ENCODE measurements at places on chromosomes 2 and 18.

- no peak for DNase-seq
These were observed 72.5 kb downstream of the GNAL start for GRCh38 chr18:11761553-11761952.

- no peak for DNase-seq
These were observed 38.8 kb downstream of the EPHA4 start for GRCh38 chr2:221533299-221533698.

DNA sequence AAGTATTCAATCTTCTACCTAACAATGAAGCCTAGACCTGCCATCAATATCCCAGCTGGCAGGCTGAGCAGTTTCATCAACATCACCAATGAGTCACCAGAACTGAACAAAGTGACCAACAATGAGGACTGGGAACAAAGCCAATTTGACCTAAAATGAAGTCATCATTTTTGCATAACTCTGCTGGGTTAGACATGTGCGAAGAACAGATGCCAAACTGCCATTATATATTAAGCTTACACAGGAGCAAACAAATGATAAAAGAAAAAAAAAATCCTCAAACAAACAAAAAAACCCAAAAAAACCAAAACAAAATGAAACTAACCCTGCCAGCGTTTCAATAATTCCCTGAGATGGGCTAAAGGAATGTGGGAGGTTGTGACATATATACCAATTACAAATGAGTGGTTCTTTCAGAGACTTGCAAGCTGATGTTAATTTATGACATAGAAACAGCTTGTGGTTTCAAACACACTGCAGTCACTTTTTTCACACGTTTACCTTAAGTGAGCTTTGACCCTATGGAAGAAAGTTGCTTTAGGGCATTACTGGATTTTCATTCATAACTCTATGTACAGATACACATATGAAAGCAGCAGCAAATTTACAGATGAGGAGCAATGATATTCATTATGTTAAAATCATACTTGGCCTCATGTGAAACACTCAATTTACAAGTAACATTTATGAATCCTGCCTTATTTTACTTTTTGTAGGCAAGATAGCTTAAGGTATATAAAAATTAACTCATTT is 56.9 kb upstream of the CCDC141 start:
- DNase-seq: no peak

GRCh38 chr2:237967463-237967951 is 693 bp downstream of the UBE2F start:
- no peak for DNase-seq

DNA sequence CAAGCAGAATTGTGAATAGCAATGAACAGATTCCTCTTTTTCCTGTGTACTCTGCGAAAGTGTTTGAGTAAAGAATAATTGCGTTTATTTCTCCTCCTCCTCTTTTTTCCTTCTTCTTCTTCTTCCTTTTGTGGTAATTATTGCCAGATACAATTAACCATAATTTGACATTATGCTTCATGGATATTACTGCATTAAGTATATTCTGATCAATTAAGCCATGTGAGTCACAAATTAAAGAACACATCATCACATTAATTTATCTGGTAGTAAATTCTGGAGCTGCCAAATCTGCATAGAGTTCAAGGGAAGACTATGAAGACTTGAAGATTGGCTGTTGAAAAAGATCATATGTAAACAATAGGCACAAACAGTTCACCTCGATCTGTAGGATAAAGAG is 72.9 kb upstream of the TFPI start:
- DNase-seq: no peak

DNA sequence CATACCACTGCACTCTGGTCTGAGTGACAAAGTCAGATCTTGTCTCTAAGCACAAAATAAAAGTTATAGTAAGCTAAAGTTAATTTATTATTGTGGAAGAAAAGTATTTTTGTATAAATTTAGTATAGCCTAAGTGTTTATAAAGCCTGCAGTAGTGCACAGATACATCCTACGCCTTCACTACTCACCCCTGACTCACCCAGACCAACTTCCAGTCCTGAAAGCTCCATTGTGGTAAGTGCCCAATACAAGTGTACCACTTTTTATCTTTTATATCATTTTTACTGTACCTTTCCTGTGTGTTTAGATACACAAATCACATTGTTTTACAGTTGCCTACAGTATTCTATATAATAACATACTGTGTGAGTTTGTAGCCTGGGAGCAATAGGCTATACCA is 57.5 kb downstream of the UBE2E3 start:
- no peak for DNase-seq

DNA sequence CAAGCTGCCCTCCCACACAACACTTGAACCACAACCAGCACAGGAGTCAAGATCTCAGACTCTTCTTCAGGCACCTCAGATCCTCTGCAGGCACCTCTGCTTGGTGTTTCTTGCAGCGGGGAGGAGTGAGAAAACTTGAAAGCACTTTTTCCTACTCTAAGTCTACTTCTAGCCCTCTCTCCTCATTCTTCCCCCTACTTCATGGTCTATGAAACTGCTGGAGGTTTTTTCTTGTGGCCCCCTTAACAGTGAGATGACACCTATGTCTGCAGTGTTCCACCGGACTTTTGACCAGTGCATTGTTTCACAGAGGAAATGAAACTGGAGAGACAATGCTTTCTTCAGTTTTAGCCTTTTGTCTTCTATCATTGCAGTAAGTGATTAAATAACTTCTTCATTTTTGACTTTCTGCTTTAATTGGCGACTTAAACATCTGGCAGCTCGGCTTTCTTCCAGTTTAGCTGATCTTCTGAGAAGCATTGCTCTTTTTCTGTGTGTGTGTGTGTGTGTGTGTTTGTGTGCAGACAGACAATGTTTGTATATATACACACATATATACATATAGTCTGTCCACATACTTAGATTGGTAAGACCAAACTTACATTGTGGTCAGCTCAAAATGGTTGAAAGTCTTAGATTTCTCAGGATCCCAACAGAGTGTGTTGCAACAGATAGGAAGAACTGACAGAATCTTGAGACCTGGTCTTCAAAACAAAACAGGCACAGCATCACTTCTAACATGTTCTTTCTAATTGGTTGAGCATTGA is 1474.0 kb upstream of the TMEFF2 start:
- no peak for DNase-seq

GRCh38 chr2:102434655-102435381 is 11.9 kb downstream of the IL18RAP start:
- no peak for DNase-seq

DNA sequence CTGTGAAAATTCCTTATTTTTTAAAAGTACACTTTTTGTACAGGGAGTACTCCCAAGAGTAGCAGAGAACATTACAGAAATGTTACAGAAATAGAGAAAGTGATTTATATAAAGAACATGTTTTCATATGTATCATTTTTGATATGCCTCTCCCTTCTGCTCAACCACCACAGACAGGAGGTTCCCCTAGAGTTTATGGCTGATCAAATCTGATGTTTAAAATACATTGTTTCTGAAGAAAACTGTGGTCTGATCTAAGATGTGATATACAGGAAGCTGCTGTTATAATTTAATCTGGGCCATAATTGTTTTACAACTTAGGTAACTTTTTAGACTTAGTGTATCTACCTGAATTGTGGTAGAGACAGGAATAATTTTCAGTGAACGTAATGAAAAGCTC is 37.0 kb downstream of the STAT4 start:
- DNase-seq: no peak

DNA sequence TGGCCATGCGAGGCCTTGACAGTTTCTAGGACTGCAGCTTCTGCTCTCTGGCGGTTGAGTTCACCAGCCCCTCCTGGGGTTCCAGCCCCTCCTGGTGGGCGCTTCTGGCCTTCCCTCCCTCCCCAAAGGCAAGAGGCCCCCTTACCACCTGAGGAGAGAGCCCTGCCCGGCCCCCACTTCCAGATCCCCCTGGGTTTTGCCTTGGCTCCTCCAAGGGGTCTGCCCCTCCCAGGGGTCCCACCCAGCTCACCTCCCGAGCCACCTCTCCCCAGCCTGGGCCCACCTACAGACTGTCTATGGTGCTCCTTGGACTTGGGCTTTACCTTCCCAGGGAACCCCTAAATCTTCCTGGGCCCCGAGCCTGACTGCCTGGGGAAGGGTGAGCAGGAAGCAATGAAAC is 264.5 kb downstream of the ATAD2B start:
- no peak for DNase-seq

DNA sequence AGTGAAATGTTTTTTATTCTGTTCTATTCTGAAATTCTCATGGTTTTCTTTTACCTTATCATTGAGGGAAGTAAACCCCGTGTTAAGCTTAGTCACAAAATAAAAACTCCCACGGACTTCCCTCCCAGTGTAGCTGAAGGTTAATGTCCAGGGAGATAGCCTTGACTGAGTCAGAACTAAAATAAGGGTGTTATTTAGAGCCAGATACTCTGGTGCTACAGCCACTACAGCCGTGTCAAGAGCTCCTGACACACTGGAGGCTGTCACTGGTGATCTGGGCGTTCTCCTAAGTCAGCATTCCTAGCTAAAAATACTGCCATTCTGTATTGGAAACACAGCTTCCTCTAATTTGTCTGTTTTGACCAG is 82.0 kb upstream of the RANBP2 start:
- DNase-seq: no peak

Data from activated naive CD8-positive, alpha-beta T cell treated with anti-CD3 and anti-CD28 coated beads, Interleukin-2, amount 50 U/mL, for 24 hours (primary cell).